ENCODE measurements at places on chromosomes 16 and 17. TPM values are rescaled to one million over a fixed set of nuclear protein-coding genes. Genes with fewer than 3 reads are reported as not detected.

The TBX21 gene
- 0.29 TPM for polyA plus RNA-seq

The EVPLL gene
- not detected for polyA plus RNA-seq

The ADAMTS18 gene
- polyA plus RNA-seq: 0.92 TPM

GRCh38 chr16:85761861-85762260 is 11.0 kb upstream of the C16orf74 start:
- DNase-seq: no peak

All from forelimb muscle (tissue), 1 donor.